ENCODE measurements at places on chromosomes 7 and 10.

DNA sequence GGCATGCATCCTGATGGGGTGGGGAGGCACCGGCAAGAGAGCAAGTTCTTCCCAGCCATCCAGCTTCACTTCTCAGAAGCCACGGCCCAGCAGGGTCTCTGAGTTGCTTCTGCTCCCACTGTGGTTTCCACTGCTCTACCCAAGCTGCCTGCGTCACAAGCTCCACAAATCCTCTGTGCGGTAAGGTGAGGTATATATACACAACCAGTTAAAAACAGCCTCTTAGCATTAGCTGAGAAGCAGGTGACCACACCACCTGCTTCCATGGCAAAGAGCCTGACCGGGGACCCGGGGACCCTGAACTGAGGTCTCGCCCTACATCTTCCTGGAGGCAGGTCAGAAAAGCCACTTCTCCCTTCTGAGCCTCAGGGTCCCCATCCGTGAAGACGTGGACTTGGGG, 46.9 kb upstream of the NPFFR1 start:
- DNase-seq = no peak

- DNase-seq = no peak
Measured at GRCh38 chr10:58715061-58715460, 202.4 kb downstream of the BICC1 start.

- no peak for DNase-seq
Measured at GRCh38 chr7:92622030-92622429, 31.8 kb upstream of the FAM133B start.

- DNase-seq = no peak
Measured at GRCh38 chr10:23406409-23406808, 32.5 kb upstream of the OTUD1 start.

DNA sequence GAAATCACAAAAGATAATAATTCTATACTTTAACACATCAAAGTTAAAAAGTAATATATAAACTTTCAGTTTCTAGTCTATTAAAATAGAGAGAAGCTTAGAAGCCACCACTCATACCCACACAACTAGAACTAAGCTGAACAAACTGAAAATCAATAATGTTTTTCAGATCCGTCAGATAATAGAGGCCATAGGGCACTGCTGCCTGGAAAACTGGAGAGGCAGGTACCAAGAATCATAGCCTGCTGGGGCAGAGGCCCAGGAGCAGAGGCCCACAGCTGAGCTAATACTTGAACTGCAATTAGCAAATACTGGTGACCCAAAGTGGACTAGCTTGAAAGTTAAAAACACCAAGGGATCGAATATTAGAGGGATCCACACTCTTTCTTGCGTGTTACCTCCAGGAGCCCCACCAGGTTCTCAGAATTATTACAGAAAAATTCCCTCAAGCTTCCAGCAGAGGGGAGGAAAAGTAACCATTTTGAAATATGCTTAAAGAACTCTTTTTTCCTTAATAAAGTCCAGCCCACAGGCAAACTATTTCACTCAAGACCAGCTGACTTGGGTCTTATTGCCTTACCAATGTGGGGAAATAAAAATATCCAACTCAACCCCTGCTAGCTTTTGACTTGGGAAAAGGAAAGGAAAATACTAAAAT, 774.1 kb upstream of the IGFBP3 start:
- no peak for DNase-seq

GRCh38 chr10:91519899-91520514, 109.9 kb downstream of the HECTD2 start:
- DNase-seq = no peak

DNA sequence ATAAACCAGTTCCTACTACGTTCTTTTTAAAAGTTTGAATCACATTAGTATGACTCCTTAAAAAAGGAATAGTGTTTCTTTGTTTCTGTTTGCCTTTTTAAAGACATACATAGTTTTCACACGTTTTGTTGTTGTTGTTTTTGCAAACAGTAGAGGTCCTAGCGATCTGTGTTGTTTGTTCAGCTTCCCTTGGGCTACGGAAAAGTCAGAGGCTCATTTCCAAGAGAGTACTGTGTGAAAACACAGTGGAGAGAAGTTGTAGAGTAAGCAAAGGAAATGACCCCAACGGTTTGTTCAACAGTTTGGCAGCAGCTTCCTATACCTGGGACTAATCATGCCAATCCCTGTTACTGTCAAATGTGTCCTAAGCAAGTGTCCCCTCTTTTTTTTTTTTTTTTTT, 87.1 kb upstream of the STEAP1 start:
- DNase-seq = no peak

DNA sequence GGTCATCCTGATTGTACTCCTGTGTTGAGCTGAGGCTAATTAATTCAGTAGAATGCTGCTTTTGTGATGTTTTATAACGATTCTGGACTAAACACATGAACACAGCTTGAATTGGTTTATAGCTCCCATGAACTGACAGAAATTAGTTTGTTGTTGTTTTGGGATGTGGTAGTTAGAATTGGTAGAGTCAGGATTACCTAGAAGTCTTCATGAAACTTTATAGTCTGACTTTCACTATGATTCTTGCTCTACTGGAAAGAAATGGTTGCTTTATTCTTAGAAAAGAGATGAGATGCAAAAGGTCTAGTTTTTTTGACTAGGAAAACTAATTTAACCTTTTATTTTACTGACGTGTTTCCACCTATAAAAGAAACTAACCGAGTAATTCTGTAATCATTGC, 23.4 kb upstream of the TRUB1 start:
- no peak for DNase-seq

Measured in mesenteric fat pad (tissue), 1 donor.